BJ (cell line): ENCODE measurements at places on chromosomes 2 and 18.
A peak's percentile ranks its signal among the peaks of the same experiment; 100 is the strongest.

GRCh38 chr2:10449838-10450691, 1.9 kb upstream of the ODC1 start:
- no peak for DNase-seq

DNA sequence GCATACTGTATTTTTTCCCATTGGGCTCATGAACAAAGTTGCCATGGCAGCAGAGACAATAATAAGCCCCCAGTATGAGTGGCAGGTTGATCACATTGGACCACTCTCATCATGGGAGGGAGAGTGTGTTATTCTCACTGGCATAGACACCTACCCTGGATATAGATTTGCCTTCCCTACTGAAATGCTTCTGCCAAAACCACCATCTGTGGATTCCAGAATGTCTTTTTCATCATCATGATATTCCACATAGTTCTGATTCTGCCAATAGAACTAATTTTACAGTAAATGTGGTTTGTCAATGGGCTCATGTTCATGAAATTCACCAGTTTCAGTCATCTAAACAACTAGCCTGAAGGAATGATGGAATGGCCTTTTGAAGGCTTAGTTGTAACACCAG, 18.4 kb downstream of the TMEM200C start:
- no peak for DNase-seq

GRCh38 chr2:130393318-130393910, 37.6 kb downstream of the PTPN18 start:
- no peak for DNase-seq

DNA sequence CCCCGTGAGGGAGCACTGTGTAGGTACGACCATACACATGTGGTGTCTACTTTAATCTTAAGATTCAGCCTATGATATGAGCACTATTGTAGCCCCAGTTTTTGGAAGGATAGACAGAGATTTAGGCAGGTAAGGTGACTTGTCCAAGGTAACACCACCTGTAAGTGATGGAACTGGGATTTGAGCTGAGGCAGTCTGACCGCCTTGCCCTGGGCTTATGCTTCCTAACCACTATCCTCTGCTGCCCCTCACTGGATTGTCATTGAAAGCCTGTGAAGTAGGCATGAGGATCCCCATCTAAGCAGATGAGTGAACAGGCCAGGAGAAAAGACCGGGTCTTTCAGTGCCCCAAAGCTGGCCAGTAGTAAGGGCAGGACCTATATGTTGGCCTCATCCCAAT, 343.8 kb downstream of the CYRIA start:
- no peak for DNase-seq

DNA sequence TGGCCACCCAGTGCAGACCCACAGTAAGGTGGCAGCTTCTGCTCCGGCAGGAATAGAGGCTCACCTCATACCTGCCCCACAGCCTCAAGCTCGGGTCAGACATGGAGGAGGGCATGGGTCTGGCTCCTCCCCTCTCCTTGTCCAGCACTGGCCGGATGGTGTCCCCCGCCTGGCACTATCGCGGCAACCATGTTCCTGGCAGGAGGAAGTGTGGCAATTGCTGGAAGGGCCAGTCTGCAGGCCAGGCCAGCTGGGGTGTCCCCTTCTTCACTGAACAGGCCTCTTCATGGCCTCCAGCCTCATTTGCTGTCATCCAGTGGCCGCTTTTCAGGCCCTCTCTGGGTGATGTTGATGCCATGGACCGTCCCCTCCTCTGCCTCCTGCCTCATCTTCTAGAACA, 41.4 kb upstream of the SMAD7 start:
- no peak for DNase-seq

DNA sequence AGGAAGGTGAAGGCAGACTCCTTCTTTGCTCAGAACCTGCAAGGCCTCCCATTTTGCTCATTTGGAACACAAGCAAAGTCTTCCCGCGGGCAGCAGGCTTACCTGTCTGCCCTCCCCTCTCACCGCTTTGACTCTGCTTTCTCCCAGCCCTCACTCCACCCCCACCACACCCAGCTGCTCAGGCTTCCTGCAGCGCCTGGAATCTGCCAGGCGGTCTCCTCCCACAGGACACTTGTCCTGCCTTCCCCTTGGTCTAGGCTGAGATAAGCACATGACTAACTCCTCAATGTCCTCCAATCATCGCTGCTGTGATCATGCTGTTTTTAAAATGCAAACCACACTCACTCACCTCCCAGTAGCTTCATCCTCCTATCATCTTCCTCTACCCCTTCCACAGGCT, 430.0 kb downstream of the ZNF516 start:
- DNase-seq, result no peak

DNA sequence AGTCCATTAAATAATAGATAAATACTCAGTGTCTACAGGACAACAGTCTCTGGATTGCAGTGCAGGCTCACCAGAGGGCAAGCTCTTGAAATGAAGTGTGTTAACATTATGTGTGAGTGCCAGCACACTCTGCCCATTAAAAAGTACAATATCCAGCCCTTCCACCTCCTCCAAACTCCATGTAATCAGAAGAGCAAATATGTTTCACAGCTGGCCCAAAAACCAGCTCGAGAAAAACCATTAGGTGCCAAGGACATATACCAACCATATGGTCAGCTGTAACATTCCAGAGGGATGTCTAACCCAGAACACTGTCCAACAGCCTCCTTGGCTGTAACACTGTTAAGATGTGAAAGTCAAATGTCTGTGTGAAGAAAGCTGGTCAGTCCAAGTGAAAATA, 112.2 kb downstream of the ZNF385B start:
- peak; percentile 6 for DNase-seq

- DNase-seq, result no peak
Observed at GRCh38 chr2:104528101-104528500, 325.8 kb upstream of the POU3F3 start.

- DNase-seq, result no peak
Observed at GRCh38 chr2:209147981-209148380, 275.9 kb upstream of the MAP2 start.

DNA sequence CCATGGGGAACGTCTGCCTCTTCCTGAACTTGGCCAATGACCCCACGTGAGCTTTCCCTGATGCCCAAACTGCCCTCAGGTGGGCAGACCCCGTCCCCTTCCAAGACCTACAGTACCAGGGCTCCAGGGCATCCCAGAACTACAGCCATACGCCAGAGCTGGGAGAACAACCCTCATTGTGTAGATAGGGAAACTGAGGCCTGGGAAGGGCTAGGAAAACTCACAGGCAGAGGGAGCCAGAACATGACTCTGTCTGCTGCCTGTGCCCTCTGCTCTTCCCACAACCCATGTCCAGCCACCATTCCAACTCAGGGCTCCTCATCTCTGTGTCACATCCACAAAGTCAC, 16.8 kb upstream of the ANKRD53 start:
- no peak for DNase-seq

DNA sequence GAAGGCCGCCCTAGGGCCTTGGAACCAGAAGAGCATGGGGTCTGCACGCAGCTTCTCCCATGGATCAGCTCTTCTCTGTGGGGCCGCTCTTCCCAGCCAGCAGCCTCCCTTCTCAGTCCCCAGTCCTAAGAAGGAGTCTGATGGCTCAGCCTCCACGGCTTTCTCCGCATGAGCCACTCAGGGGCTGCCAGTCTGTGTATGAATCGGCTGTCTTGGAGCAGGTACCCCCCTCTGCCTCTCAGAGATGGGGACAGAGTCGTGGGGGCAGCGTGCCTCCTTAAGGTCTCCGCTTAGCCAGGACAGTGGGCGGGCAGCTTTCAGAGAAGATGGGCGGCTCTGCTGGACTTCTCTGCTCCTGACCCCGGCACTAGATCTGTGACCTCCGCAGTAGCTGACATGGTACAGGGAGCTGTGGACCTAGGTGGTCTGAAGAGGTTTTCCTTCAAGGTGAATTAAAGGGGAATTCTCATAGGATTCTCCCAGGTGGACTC, 21.6 kb downstream of the INPP5D start:
- no peak for DNase-seq

DNA sequence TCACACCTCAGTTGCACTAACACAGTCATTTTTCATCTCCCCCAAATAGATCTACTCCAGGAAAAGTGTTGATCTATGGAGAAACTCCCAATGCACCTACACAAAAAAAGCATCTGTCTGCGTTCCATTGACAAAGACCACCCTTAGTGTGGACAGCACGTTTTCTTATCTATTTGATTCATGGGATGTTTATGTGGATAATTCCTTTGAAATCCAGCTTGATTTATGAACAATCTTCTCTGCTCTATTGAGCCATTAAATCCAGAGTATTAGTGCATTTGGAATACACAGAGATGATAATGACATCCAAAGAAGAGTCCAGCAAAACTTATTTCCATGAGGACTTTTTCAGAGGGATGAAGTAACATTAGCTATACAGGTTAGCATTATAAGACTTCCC, 1221.9 kb upstream of the NXPH2 start:
- DNase-seq, result no peak

DNA sequence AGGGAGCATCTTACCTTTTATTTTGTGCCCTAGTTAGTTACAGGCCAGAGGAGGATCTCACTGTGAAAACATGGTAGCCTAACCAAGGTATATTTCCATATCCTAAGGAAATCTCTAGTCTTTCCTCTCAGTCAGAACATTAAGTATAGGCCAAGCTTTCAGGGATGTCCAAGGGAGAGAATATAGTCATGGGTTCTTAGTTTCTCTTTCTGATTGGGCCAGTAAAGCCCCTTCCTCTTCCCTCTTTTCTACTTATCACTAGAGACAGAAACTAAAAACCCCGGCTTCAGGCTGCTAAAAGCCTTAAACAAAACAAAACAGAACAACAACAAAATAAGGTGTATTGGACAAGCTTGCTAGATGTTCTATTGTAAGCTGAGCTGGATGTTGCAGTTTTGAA, 44.3 kb upstream of the TNFRSF11A start:
- DNase-seq, result no peak

GRCh38 chr2:239358062-239358754, 42.6 kb downstream of the HDAC4 start:
- DNase-seq, result no peak

DNA sequence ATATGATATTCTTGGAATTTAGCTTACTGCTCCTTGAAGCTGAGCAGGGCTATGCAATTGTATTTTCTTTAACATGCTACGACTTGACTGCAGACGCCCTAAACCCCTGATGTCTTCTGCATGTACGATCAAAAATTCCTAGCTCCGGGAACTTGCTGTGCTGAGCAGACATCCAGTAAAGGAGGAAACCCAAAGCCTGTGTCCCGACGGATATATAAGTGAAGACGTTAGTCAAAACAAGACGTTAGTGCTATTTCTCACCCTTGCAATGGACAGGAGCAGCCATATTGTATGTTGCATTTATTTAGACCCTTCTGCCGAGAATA, 51.5 kb downstream of the SETBP1 start:
- DNase-seq, result no peak

- no peak for DNase-seq
Observed at GRCh38 chr2:218047536-218048225, 21.4 kb upstream of the RUFY4 start.

DNA sequence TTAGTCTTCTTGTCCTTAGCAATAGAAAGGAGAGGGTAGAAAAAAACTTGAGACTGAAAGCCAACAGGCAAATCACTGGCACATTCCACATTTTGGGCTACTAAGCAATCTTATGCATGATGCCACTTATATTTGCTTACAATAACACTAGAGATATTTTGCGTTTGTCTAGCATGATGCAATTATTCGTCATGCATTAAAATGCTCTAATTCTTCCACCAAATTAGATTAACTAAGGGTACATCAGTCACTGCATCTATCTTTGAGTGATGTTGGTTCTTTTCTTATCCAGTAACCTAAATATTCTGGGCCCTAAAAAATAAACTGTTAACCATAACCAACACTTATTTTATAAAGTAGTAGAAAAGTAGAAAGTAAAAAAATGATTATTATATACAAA, 1311.7 kb upstream of the CDH2 start:
- DNase-seq, result no peak

DNA sequence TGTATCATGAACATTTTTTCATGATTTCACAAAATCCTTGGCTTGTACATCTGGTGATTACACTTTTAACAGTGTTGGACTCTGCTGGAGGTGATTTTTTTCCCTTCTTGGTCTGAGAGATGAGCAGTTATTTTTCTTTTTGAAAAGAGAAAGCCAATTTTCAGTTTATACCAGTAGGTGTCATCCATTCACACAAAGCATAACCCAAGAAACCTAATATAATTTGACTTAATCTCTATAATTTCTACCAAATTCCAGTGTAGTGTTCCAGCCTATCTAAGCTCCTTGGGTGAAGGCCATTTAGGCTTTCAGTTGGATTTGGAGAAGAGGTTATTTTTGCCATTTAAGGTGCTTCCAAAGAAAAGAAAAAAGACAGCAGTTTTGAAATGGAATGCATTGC, 7.7 kb upstream of the ICOS start:
- DNase-seq, result no peak

DNA sequence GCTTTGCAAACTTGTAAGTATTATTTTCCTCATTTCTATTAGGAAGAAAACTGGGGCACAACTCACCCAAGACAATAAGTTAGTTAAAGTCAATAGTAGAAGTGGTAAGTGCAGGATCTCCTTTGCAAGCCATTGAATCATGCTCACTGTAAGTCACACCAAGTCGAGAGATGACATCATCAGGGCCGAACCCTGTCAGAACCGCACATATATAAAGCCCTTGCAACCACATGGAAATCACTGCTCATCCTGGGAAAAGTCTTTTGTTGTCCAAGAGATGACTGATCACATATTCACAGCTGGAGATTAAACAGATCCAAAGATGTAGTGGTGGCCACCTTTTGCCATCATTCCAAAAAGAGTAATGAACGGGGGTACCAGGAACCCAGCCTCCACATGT, 484.8 kb upstream of the ID2 start:
- no peak for DNase-seq

DNA sequence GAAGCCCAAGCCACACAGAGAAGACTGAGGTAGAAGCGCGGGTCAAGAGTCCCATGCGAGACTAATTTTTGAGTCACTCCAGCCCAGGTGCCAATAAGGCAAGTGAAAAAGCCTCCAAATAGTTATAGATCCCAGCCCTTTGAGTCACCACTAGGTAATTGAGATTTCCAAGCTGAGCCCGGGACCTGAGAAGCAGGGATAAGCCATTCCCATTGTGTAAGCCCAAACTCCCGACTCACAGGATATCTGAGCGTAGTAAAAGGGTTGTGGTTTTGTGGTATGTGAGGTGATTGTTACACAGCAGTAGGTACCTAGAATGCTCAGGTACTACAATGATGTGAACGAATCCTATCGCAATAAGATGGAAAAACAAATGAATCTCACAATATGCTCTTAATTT, 560.7 kb downstream of the DSC3 start:
- no peak for DNase-seq

DNA sequence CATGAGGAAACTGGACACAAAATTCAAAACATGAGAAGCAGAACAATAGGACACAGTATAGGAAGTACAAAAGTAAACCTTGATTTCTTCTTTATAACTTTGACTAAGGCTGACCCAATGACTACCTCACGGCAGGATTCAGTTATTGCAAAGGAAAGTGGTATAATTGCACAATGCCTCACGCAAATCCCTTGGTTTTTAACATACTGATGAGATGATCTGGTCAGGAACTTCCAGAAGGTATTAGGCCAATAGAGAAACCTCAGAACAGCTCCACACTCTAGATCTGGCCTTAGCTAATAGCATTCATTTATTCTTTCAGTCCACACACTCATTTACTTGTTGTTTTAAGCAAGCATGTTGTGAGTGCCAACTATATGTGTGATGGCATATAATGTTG, 1526.9 kb upstream of the ACVR2A start:
- peak; percentile 59 for DNase-seq

- DNase-seq, result no peak
Observed at GRCh38 chr18:76986406-76986805, 146.2 kb downstream of the MBP start.

- DNase-seq, result peak; percentile 84
Observed at GRCh38 chr18:56890632-56891031, 239.5 kb downstream of the WDR7 start.

GRCh38 chr2:217935901-217936684, 66.7 kb downstream of the TNS1 start:
- DNase-seq, result no peak

- no peak for DNase-seq
Observed at GRCh38 chr2:191574232-191574631, 103.7 kb upstream of the NABP1 start.
